ENCODE measurements at places on chromosomes 1 and 21.

GRCh38 chr1:16122916-16123315 lies 33.0 kb downstream of the EPHA2 start:
- DNase-seq, result no peak

DNA sequence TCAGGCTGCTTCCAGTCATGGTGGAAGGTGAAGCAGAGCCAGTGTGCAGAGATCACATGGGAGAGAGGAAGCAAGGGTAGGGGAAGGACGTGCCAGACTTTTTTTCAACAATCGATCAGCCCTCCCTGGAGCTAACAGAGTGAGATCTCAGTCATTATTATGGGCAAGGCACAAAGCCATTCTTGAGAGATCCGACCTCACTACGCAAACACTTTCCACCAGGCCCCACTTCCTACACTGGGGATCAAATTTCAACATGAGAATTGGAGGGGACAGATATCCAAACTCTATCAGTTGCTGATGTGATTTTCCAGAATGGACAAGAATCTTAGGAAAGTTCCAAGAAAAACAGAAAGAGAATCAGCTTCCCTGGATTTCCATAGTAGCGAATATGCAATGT lies 60.5 kb downstream of the BACE2 start:
- DNase-seq, result no peak

DNA sequence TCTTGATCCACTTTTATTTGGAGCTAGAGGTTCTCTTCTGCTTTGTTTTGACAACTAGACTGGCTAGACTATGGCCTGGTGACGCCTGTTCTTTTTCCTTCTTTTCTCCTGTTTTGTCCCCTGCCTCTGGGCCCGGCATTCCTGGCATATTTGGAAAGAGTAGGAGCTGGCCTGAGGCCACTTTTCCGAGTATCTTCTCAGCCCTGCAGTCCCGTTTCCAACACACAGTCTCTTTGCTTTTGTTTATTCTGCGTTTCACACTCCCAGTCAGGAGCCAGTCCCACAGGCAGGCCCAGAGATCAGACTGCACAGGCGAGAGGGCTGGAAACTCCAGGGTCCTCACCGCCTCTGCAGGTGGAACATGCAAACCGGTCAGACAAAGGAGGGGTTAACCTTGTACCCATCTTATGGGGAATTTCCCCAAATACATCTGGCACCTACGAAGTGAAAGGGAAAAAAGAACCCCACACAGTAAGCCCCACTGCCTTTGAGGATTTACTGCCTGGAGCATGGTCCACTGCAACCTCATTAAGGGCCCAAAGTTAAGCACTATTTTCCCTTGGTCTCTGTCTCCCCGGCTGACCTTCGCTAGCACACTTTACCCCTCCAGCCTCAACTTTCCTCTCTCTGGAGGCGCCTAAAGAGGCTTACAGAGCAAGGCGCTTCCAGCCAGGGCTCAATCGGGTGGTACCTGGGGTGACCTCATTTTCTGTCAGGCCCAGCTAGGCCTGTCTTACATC lies 141.1 kb downstream of the TOMM20 start:
- DNase-seq, result peak; percentile 97

DNA sequence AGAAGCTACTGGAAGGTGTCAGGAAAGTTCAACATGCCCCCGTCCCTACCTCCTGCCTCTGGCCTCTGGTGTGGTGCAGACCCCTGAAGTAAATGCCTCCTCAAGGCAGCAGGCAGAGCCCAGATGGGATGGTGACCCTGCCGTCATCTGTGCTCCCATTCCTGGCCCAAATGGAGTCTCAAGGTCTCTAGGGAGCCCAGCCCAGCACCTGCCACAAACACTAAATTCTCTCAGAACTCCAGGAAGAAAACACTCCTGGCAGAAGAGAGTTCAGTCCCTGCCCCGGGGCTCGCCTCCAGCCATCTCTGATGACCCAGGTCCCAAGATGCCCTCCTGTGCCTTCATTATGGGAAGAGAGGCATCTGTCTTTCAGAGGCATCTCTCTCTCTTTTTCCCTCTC lies 261.6 kb upstream of the TMEM51 start:
- DNase-seq, result no peak

DNA sequence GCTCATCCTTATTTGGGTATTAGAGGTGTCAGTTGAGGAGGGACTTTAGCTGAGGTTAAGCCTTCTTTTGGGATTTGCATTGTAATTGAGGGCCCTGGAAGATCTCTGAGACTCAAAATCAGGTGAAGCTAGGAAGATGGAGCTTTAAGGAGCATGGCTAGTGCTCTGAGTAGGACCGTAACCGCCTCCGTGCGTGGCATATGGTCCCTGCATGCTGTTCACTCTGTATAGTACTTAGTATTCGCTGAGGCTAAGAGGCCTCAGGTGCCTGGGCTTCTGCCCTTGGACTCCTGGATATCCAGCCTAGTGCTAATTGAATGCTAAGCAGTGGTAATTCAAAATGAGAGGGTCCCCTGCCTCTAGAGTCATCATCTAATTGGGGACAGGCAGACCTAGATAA lies 22.5 kb downstream of the NSUN4 start:
- no peak for DNase-seq

DNA sequence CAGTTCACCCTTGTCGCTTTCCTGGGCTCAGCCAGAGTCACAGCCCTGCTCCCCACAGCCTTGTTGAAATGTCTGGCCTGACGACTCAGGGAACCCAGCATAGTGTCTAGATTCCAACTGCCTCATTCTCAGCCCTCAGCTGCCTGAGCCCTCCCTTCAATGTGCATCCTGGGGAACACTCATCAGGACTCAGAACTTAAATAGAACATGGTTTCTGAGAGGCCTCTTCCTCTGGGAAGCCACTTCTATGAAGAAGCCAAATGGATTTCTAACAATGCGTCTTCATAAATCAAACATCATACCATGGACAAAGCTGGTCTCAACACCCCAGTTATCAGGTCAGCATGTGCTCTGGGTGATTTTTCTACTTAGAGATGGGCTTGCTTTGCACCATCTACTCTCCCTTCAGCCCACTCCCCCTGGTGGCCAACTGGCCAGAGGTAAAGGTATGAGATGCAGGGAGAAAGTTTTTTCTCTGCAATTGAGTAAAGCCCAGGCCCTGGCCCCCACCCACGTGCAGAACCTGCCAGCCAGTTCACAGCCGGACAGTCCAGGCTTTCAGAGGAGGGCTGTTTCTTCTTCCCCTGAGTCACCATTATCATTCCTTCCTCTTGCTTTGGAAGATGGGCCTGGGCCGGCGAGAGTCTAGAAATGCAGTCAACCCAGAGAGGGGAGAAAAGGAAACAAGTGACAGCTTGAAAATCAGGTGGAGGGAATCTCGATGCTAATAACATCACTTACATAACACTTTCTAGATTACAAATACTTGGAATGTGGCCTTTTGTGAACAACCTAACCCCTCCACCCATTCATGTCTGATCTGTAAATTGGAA lies 32.1 kb downstream of the CD244 start:
- peak; percentile 58 for DNase-seq

- DNase-seq, result no peak
Measured at GRCh38 chr1:89610457-89611011, 22.4 kb upstream of the LRRC8C start.

- DNase-seq, result no peak
Measured at GRCh38 chr1:19547814-19548213, 62.5 kb upstream of the CAPZB start.

- DNase-seq, result no peak
Measured at GRCh38 chr21:41953831-41954653, at the start of gene C2CD2. TSS of gene C2CD2 (minus strand) at chr21:41954018. CDS start at chr21:41953648, 370 bp downstream.

GRCh38 chr1:234519506-234519905 lies 40.5 kb upstream of the TARBP1 start:
- no peak for DNase-seq

DNA sequence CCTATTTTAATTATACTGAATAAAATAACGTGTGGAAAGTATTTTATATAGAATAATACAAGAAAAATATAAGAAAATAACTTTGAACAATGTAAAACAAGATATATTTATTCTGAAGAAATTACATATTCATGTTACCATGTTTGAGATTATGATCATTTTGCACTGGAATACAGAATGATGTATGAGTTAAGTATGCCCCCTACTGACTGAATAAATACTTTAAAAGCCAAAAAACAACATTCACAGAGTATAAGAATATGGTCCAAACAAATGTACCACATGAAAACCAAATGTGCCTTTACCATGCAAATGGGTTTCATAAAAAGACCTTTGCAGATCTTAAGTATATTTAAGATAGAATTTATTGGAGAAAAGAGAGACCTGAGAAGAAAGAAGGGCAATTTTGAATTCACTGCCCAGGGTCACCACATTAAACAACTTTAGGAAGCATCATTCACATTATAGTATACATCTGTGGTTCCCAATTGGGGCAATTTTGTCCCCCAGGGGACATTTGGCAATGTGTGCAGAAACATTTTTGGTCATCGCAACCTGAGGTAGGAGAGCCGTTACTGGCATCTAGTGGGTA lies 136.6 kb upstream of the GFI1 start:
- no peak for DNase-seq

DNA sequence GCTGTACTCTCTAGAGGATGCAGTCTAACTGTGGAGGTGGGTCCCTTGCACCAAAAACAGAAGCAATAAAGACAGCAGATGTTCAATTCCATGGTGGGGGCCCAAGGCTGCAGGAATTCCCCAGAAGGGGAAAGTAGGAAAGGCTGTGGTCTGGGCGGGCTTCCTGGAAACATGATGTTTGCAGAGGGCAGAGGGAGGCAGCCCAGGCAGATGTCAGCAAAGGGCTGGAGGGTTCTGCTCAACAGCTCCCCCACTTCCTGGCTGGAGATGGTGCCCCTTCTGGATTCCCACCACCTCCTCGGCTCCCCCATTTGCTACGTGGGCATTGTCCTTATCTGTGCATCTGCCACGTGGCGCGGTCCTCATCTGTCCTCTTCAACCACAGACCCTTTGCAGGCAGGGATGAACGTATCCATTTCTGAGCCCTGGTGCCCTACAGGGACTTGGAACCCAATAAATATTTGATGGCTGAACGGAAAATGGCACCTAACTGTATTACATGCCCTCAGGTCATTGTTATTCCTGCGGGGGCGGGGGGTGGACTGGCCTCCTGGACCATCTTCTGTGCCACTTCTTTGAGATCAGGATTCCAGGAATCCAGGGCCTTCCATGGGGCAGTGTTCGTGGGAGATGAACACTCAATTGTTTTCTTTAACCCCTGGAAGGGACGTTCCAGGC lies 8.4 kb upstream of the GUCA2B start:
- no peak for DNase-seq

- no peak for DNase-seq
Measured at GRCh38 chr1:54415533-54415932, 9.3 kb upstream of the SSBP3 start.

DNA sequence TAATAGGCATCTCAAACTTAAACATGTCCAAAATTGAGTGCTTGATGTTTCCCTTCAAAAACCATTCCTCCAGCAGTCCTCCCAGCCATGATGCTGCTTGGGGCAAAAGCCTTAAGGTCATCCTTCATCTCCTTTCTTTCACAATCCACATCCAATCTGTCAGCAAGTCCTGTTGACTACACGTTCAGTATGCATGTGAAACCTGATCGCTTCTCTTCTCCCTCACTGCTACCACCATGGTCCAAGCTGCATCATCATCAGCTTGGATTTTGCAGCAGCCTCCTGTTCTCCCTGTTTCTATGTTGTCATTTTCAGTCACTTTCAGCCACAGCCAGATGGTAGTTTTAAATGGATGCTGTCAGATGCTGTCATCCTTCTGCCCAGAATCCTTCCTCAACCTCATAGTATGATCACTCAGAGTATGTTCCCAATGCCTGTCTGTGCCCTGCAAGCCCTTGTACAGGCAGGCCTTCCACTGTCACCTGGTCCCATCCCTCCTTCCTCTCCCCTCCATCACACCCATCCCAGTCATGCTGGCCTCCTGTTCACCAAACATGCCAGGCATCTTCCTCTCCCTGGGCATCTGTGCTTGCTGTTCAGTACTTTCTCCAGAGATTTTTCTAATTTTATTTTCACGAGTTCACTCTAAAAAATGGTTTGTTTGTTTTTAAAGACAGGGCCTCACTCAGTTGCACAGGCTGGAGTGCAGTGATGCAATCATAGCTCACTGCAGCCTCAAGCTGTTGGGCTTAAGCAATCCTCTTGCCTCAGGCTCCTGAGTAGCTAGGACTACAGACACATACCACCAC lies 66.0 kb downstream of the SYDE2 start:
- no peak for DNase-seq

DNA sequence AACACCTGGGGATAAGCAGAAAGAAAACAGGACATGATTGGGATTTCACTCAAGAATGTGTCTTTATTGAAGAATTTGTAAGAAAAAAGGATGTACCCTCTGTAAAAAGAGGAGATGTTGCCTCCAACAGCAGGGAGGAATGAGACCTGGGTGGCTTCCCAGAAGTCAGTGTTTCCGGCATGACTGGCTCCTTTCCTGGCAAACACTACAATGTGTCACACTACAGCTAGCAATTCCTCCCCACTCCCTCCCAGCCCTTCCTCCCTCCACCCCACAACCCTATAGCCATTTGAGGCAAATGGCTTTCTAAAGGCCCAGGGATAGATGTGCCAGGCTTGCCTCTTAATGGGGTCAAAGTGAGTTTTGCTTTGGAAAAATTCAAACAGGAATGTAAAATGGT lies 11.5 kb upstream of the COL8A2 start:
- no peak for DNase-seq

- DNase-seq, result no peak
Measured at GRCh38 chr1:7726623-7727022, 44.5 kb upstream of the VAMP3 start.

DNA sequence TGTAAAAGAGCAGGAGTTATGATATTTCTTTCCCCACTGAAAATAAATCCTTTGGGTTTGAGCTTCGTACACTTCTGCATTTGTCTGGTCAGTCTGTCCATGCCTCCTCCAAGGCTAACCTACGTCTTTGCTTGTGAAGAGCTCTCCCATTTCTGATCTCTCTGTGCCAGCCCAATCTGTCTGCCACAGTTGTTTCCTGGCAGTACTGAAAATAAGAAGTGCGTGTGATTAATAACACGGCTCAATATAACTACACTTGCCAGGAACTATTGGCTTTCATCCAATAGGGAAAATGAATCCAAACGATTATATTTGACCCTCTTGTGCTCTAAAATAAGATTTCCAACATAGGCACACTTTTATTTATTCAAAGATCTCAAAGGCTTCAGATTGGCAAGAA lies 19.2 kb upstream of the COL24A1 start:
- no peak for DNase-seq

GRCh38 chr1:151060007-151060656 lies at the start of gene MLLT11:
TSS of gene MLLT11 (plus strand) at chr1:151060397. CDS start at chr1:151067225, 6,828 bp downstream.
- DNase-seq, result no peak

GRCh38 chr21:38319781-38320180 lies 63.0 kb downstream of the KCNJ15 start:
- no peak for DNase-seq

DNA sequence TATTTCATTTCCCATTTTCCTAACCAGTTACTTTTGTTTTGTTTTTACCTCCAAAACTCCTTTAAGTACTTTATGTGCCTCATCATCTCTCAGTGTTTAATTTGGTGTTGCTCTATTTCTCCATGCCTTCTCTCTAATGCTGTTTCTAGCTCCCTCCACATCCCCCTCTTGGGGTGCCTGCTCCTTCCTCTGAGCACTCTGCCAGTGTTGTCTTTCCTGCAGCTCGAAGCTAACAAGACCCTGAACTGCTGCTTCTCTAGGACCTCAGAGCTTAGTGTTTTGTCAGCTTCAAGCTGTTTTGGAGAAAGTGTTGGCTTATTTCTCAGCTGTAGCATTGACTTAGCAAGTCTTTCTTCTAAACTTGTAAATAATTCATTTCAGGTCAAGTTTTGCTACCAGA lies 290.6 kb downstream of the DPYD start:
- no peak for DNase-seq

- no peak for DNase-seq
Measured at GRCh38 chr1:204232526-204232925, 18.7 kb upstream of the GOLT1A start.
